NCI-H2081 treated with DMSO at 0.1 percent for 48 hours (cell line): ENCODE measurements at places on chromosomes 13 and 19.

GRCh38 chr13:73110814-73111213, 52.0 kb downstream of the KLF5 start:
- no peak for DNase-seq

GRCh38 chr13:61765940-61766666, 350.5 kb upstream of the PCDH20 start:
- DNase-seq = no peak

DNA sequence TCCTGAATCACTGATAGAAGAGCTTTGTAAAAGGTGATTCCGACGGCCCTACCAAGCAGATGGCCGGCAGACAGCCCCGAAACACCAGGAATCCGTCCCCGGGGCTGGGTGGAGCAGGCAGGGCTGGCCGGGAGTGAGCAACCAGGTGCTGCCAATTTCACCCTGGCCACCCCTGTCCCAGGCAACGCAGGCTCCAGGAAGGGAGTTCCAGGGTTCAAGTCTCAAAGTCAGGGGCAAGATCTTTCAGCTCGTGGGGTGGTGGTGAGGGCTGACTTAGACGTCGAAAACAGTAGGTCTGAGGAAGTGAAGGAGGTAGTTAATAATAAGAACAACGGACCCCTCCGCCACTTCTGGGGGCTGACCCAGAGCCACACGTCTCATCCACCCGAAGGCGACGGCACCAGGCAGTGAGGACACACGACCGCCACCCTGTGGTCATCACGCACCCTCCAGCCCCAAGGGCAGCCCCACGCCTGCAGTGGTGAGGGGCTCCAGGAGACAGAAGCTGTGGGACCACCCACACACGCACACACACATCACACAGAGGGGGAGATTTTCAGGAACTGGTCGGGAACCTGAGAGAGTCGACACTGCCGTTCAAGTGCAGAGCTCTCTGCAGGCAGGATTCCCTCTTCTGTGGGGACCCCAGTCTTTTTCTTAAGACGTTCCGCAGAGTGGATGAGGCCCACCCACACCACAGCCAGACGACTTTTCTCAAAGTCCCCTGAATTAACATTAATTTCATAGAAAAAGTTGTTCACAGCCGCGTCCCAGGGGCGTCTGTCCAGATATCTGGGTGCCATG, 67.2 kb downstream of the SPACA7 start:
- no peak for DNase-seq

GRCh38 chr13:56909896-56910600, 230.7 kb upstream of the PRR20A start:
- no peak for DNase-seq

DNA sequence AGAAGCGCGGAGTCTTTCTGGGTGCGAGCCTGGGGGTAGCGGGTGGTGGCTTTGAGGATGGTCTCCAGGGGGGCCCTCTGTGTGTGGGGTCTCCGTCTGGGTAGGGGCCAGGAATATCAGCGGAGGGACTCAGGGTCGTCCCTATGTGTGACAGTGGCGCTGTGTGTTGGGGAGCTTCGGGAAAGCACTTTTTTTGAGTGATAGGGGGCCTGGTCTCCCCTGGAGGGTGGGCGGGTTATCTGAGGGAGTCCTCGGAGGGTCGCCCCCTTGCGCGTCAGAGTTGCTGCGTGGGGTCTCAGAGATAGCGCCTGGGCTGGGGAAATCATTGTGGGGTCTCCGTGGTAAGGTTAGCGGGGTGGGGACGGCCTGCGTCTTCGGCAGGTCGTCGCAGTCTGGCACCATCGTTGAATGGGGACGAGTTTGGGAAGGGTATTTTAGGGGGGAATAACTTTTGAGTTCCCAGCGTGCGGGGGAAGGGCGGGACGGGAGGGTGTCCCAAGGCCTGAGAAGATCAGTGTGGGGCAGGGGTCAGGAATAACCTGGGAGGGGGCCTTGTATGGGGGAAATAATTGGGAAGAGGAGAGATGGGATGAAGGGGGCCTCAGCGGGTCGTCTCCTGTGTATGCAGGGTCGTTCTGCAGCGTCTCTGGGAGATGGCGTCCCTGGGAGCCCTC, 857 bp downstream of the IER2 start:
- DNase-seq = no peak

DNA sequence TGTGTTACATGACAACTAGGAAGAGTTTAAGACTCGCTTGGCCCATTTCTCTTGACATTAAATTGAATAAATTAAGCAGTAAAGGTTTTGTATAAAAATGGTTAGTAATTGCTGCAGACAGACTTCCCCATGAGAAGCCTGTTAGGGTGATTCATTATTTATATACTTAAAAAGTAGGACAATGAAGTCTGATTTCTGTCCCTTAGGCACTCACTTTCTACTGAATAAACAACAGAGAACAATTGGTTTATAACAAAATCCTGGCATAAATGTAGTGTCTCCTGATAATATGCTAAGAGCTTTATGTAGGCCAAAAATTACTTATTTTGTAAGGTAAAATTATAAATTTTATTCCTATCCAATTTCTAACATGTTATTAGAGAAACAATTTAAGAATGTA, 2138.5 kb upstream of the PCDH20 start:
- no peak for DNase-seq

GRCh38 chr13:109783447-109783814, 3.0 kb downstream of the IRS2 start:
- no peak for DNase-seq
